ACHN (cell line): ENCODE measurements at places on chromosomes 11 and 22.

- DNase-seq = no peak
Measured at GRCh38 chr11:131975619-131976018, 605.2 kb downstream of the NTM start.

DNA sequence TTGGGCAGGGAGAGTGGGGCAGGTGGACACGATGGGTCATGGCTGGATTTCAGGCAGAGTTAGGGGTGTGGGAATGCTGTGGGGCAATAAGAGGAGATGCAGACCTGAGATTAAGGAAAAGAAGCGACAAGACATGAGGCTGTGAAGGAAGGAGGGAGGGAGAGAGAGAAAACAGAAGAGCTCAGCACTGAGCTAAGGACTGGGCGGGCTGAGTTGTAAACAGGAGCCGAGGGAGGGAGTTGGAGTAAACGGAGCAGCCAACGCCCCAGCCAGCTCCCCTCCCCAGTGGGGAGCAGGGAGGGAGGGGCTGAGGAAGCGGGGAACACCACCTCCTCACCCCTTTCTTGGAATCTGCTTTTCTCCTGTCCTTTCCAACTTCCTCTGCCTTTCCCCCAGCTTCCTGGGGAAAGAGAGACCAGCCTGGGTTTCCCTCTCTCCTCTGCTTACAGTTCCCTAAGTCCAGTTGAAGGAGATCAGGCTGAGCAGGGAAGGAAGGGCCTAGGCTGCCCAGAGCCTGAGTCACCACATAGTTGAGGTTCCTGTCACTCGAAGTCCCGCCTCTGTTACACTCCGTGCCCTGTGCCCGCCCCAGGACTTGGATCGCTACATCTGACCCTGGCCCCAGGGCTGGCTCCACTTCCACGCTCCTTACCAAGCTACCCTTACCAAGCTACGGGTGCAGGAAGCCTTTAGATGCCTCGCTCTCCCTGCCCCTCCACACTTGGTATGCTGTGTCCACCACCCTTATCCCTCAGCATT, 6.7 kb upstream of the AHNAK start:
- DNase-seq = peak; percentile 94

DNA sequence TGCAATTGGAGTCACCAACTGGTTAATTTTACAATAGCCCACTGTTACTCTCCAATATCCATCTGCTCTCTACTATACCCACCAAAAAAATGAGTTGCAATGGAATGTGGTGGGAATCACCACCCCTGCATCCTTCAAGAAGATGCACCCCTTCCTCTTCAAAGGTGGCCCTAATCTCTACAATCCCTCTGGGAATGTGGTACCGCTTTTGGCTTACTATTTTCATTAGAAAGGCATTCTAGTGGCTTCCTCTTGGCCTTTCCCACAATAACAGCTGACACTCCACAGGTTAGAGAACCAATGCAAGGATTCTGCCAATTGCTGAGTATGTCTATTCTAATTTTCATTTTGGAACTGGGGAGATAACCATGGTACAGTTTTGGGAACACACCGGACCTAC, 33.2 kb upstream of the CWF19L2 start:
- no peak for DNase-seq

DNA sequence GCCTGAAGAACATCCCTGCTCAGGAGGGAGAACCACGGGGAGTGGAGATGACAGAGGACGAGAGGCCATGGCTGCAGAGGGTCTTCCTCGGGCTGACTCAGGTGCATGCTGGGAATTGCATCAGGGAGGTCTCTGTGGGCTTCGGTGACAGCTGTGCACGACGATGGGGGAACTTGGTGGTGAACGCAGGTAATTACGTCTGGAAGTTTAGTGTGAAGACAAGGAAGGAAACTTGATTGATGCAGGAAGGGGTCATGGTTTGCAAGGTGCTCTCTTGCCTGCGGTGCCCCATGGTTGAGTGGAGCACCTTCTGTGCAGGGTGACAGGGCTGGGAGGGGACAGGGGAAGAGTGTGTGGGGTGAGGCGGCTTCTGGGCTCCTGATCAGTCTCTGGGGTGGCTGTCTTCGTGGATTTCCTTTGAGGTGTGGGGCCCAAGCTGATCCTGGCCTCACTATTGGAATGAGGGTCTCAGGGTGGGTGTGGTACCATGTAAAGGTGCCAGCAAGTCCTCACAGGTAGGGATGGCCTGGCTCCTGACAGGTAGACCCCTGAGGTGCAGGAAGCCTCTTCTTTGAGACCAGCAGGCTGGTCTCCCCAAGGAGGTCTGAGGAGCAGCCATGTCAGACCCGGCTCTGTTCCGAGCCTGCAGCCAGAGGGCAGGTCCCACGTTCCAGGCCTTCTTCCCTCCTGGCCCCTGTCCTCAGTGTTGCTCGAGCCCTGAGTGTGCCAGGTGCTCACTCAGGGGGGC, 1020.1 kb downstream of the TBC1D22A start:
- no peak for DNase-seq

DNA sequence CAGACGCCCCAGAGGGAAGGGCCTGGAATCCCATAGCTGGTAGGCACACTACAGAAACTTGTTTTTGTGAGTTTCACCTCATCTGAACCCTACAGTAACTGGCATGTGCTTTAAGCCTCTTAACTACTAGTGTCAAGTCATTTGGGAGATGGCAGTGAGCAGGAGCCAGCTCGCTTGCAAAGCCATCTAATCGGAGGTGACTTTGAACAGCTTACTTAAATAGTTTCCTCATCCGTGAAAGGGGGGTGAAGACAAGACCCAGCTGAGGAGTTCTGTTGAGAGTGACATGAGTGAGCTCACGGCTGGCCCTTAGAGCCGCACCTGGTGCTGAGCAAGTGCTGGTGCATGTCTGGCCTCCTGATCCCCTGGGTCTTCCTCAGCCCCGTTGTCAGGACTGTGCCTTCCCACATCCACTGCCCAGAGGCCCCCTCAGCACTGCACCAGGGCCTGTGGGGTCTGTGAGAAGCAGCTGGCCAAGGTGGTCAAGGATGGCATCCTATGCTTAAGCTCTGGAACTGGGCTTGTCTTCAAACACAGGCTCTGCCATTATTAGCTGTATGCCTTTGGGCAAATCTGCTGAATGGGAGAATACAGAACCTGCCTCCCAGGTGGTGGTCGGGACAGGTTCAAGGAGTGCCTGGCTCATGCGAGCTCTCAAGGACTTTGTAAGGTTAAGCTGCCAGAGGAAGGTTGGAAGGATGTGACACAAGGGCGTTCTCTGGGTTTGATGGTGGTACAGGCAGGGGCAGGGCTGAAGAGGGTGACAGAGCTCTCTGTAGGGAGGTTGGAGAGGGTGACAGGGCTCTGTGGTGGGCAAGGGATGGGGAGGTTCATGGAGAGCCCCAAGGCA, 27.3 kb downstream of the INCENP start:
- DNase-seq = no peak

DNA sequence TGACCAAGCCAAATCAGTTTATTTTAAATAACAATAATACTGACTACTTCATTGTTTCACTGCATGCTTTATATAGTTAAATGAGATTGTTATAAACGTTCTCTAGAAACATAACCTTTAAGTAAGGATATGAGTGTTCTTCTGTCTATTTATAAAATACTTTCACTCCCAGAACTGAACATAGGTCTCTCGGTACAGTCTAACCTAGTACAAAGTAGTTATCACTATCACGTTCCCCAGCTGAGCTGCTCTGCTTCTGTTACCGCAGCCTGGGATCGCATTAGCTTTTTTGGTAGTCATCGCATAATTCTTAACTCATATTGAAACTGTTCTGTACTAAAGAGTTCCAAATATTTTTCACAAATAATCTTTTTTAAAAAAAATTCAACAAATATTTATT, 143.6 kb downstream of the WNT11 start:
- DNase-seq = no peak

DNA sequence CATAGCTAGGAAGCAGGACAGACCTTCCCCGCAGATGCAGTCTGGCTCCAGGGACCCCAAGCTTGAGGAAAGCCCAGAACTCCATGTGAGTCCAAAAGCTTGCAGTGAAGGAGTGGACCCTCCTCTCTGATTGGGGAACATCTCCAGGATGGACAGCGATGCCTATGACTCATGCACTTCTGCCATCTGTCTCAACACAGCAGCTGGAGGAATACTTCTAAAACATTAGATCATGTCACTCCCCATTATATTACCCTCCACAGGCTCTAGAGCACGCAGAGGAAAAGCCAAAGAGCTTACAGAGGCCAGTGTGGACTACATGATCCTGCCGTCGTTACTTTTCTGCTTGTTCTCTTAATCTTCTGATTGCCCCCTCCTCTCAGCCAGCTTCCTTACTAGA, 605.7 kb downstream of the INSC start:
- DNase-seq = no peak

- no peak for DNase-seq
Measured at GRCh38 chr11:44687388-44687787, 39.4 kb upstream of the TSPAN18 start.

DNA sequence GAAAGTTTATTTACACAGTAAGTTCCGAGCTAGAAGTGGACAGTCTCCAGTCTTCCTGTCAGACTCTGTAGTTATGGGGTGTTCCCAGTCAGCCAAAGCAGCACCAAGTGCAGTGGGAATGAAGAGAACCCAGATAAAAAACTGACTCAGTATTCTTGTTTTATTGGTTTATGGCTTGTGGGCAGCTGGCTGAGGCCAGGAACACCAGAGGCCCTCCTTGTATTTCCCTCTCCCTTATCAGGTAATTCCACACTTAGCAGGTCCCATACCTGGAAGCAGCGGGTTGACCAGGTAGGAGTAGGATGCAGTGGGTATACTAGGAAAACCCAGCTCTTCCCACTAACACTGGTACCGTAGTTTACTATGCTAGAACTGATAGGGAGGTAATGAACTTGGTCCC, 3.5 kb upstream of the BACE1-AS start:
- no peak for DNase-seq

- DNase-seq = no peak
Measured at GRCh38 chr11:126008956-126009355, 53.7 kb downstream of the CDON start.

DNA sequence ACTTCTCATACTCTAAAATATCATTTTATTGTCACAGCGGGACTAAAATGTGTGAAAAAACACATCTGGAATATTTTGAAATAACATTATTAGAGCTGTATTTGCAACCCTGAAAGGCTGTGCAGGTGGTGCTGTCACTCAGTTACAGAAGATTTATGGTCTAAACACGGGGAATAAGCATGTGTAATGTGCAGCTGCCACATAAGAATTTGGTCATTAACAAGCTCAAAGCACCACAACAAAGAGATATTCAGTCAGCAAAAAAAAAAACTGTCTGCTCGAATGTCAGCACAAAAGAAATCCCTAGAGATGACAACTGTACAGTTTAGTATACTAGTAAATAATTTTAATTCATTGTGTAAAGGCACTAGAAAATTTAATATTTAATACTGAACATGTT, 31.3 kb downstream of the TMEM123 start:
- no peak for DNase-seq

GRCh38 chr11:11706028-11706427, 84.2 kb upstream of the GALNT18 start:
- DNase-seq = no peak

- no peak for DNase-seq
Measured at GRCh38 chr11:2828585-2829330, 56.8 kb downstream of the CDKN1C start.
